ENCODE measurements at places on chromosomes 4 and X. TPM values are rescaled to one million over a fixed set of nuclear protein-coding genes. Genes with fewer than 3 reads are reported as not detected.

Gene LRCH2
- polyA plus RNA-seq: 12.6 TPM

Gene CLTRN
- polyA plus RNA-seq: 27.4 TPM

Gene SASH3
- polyA plus RNA-seq: 2.0 TPM

Gene ZNF157
- 1.1 TPM for polyA plus RNA-seq

Gene GRID2
- polyA plus RNA-seq: 4.9 TPM

Gene SPINK2
- not detected for polyA plus RNA-seq

Gene PHEX
- 0.37 TPM for polyA plus RNA-seq

Gene CTAG2
- polyA plus RNA-seq: not detected

Gene ARAP2
- 6.5 TPM for polyA plus RNA-seq
